ENCODE measurements at places on chromosomes 1 and 21. TPM values are rescaled to one million over a fixed set of nuclear protein-coding genes. Genes with fewer than 3 reads are reported as not detected.

GRCh38 chr1:193569096-193569982 is 382.9 kb upstream of the B3GALT2 start:
- no peak for DNase-seq

DNA sequence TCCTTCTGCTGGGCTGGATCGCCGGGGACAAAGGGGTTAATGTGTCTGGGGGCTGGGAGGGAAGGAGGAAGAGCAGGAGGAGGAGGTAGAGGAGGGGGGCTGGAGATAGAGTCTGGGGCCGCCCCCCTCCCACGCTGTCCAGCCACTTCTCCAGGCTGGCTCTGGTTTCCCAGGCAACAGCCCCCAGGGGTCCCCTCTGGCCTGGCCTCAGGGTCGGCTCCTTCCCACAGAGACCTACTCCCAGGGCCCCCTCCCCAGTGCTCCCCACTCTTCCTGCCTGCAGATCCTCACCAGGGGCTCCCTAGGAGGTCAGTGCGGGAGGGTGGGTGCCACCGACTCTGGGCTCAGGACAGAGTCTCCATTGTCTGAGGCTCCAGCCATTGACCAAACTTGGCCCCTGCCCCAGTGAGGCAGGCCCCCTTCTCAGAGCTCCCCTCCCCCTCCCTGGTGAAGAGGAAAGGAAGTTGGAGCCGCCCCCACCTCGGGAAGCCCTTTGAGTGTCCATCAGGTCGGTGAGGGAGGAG is 34.1 kb downstream of the ARHGEF10L start:
- no peak for DNase-seq

- DNase-seq = no peak
These were observed 7.5 kb upstream of the IFFO2 start for GRCh38 chr1:18963968-18964367.

DNA sequence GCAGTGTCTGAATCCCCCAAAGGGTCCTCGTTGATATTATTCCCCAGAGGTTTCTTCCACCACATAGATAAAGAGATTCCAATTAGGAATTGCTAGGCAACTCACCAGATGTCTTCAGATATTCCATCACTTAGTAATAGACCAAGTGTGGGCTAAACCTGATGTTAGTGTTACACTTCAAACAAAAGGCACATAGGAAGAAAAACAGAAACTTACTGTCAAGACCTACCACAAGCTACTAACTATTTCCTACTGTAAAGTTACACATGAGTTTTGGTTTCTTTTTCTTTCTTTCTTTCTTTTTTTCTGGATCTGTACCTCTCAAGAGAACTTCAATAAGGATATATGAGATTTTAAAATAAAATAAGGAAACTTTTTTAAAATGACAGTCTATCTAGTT is 879.1 kb upstream of the NEGR1 start:
- no peak for DNase-seq

DNA sequence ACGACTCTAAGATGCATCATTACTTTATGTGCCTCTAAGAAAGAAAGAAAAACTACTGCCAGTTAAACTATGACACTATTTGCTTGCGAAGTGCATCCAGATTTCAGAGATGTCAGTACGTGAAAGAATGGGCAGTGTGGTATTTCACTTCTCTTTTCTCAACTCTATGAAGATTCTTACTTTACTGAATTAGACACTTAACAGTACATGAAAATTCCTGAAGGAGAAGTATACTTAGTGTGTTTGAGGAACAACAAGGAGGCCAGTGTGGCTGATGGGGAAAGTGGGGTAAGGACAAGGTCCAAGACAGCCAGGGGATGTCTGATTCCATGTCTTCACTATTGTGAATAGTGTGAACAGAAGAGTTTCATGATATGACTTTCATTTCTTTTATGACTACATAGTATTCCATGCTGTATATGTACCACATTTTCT is 53.9 kb upstream of the HSD17B7 start:
- no peak for DNase-seq

DNA sequence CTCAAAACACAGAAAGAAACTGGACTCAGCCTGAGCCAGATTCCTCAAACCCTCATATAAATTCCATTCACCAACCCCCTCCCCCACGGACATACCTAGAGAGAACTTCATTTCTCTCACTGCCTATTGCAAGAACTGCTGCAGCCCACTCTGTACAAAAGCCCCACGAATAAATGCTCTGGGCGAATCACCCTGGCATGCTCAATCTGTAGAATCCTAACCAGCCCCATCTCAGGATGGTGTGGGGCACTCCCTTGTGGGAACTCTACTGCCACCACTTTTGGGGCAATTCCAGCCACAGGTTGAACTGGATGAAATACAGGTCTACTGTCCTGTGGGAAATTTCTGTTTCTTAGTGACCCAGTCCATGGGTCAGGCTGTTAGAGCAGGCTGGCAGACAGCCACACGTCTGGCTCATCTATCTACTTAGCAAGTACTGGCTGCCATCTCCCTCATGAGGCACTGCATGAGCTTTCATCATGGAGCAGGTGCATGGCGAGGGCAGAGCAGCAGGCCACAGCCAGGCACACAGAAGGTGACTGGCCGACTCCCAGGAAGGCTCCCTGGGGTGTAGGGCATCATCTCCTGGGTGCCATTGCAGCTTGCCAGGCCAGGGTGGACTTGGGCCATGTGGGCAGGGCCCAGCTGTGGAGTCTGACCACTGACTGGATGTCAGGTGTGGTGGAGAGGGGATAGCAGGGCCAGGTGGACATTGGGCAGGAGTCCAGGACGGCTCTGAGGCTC is 1.6 kb upstream of the C1orf35 start:
- DNase-seq = no peak

DNA sequence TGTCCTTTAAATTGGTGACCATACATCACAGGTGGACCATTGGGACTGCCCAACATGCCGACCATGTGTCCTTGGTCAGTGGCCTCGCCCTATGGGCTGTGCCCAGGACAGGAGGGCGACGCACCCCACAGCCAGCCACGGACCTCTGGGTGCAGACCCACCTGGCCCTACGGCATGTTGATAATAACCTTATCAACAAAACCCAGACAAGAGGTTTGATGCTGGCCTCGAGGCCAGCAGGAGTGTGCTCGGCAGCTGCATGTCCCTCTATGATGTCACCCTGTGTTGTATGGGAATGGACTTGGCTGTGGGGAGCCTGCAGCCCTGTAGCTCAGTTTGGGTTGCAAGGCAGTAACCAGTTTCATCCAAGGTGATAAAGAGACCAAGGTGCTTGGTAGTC is 32.1 kb downstream of the SLC37A1 start:
- DNase-seq = no peak

- DNase-seq = no peak
These were observed 380 bp upstream of the FBXO28 start for GRCh38 chr1:224113545-224113917.

DNA sequence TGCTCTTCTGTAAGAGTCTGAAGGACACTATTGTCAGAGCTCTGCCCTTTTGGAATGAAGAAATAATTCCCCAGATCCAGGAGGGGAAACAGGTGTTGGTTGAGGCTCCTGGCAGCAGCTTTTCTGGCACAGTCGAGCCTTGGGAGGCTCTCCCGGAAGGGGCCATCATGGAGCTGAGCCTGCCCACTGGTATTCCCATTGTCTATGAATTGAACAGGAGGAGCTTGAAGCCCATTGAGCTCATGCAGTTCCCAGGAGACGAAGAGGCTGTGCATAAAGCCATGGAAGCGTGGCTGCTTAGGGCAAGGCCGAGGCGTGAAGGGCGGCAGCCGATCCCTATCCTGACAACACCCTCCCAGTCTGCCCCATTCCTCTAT is 26.6 kb downstream of the UBE4B start:
- no peak for DNase-seq

DNA sequence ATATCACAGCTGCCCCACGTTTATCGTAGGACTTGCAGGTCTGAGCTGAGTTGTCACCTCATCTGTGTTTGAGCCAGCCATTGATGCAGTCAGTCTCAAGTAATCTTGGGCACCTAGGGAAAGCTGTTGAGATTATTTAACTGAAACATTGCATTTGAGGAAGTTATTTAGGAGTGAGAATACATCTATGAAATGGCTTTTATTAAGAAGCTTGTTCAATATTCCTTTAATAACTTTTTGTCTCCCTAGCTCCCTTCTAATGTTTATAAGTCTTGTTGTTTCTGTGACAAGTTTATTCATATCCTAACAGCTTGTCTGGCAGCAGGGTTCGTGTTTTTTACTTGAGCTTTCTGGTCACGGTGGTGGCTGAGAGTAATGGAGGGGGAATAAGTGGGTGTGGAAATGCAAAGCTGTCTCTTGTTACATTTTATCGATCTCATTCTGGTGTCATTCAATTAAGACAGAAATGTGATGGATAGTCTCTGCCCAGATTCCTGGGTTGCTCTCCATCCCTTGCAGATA is 555.9 kb downstream of the USP25 start:
- no peak for DNase-seq

- no peak for DNase-seq
These were observed 26.4 kb downstream of the MEGF6 start for GRCh38 chr1:3584915-3585314.

DNA sequence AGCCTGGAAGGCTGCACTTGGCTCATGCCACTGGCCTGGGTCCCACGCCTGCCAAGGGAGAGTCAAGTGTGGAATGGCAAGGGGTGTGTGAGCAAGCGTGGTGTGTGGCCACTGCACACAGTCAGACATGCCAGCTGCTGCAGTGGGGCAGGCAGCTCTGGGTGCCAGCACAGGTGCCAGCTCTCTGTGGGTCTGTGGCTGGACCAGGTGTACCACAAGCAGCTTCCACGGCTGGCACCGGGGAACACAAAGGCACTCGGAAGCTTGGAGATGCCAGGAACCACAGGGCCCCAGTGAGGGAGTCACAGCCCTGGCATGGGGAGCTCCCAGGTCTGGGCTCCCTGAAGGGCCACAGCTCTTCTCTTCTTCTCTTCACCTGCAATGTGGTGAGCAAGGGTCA is 34.8 kb downstream of the ACTL8 start:
- DNase-seq = no peak

- no peak for DNase-seq
These were observed 28.5 kb upstream of the ECE1 start for GRCh38 chr1:21318714-21319159.

- no peak for DNase-seq
These were observed 459.3 kb downstream of the ADGRL2 start for GRCh38 chr1:82260051-82260450.

- no peak for DNase-seq
These were observed 5.4 kb downstream of the MEAF6 start for GRCh38 chr1:37509181-37509580.

DNA sequence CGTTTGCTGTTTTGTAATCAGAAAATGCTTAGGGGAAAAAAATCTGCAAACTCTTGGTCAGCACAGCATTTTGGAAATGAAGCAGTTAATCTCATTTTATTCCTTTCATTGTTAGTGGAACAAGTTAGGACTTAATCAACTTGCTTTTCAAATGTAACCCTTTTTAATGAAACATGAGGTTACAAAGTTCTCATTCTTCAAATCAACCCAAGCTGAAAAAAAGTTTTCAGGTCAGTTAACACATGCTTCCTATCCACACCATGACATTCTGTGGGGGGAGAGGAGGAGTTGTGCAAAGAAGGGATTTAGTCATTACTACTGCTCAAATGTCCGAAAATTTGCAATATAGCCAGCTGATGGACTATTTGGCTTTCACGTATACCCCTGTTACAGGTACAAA is 283.2 kb upstream of the LYPLAL1 start:
- DNase-seq = no peak

LYPLAL1 gene
- total RNA-seq = 88.7 TPM

ATAD3A gene
- total RNA-seq = 7.1 TPM

PTGS2 gene
- 14.0 TPM for total RNA-seq

C1orf94 gene
- not detected for total RNA-seq

PADI2 gene
- 5.6 TPM for total RNA-seq

ACKR1 gene
- 7.1 TPM for total RNA-seq

COA7 gene
- total RNA-seq = 7.9 TPM

CCDC17 gene
- 0.85 TPM for total RNA-seq

SLC2A5 gene
- total RNA-seq = 1.3 TPM

OR2T35 gene
- not detected for total RNA-seq

OR2L2 gene
- total RNA-seq = 0.11 TPM

PRDM16 gene
- total RNA-seq = 3.7 TPM

GNAT2 gene
- total RNA-seq = not detected

All from urinary bladder (tissue), 4 donors.